ENCODE measurements at places on chromosomes 16 and 17. TPM values are rescaled to one million over a fixed set of nuclear protein-coding genes. Genes with fewer than 3 reads are reported as not detected.

DNA sequence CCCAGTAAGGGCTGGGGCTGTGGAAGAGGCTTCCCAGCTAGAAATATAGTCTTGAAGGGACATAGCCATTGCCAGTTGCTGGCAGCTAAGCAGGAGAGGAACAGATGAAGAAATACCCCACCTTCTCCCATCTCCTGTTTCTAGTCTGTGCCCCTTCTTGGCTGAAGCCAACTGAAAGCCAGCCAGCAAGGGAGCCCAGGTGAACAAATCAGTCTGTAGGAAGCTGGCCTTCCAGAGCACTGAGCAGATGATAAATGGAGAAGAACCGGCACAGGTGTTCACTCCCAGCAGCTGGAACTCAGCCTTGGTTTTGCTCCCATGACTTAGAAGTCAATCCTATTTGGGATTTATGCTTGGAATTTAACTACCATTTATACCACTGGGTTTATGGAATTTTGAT is 69.2 kb upstream of the DHX40 start:
- no peak for DNase-seq

GRCh38 chr17:74949455-74950115 is 13.9 kb downstream of the OTOP3 start:
- DNase-seq: no peak

DNA sequence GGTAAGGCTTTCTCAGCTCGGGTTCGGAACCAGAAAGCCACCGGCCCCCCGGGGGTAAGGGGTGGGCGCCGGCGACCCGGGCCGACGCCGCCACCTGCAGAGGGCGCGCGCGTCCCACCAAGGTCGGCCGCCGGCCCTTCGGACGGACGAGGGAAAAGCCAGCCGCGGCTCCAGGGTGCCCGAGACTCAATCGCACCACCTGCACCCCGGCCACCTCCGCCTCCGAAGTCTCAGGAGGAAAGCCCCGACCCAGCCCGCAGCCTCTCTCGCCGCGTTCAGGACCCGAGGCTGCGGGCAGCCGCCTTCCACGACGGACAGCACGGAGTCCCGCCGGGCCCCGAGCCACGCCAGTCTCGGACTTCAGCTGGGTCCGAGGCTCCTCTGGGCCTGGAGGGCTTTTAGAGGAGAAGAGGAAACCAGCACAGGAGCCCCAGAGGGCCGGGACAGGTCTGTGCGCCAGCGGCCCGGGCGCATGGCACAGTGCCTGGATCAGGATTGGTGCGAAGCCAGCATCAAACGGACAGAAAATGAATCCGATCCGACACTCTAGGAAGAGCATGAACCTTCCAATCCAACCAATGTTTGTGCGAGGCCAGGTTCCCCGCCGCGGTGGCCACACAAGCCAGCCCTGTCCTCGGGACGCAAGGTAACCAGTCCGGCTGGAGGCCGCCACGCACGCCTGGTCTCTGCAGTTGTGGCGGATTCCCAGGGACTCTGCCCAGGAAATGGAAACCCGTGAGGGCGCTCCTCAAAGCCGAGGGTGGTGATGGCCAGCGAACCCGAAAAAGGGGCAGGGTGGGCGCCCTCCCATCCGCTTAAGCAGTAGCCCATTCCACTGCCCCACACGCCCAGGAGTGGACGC is 6.7 kb downstream of the CBX8 start:
- no peak for DNase-seq

The MAPT gene
- 0.70 TPM for total RNA-seq

The DRC3 gene
- total RNA-seq: not detected

- no peak for DNase-seq
Observed at GRCh38 chr17:76341301-76341700, 12.4 kb downstream of the PRPSAP1 start.

DNA sequence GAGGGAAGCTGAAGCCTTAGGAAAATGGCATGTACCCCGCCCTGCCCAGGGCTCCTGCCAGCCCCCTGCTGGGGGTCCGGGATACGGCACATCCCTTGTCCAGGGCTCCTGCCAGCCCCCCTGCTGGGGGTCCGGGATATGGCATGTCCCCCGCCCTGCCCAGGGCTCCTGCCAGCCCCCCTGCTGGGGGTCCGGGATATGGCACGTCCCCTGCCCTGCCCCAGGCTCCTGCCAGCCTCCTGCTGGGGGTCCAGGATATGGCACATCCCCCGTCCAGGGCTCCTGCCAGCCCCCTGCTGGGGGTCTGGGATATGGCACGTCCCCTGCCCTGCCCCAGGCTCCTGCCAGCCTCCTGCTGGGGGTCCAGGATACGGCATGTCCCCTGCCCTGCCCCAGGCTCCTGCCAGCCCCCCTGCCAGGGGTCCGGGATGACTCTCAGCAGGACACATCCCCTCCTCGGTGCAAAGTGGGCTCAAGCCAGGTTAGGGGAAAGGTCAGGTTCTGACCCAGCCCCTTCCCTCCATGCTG is 43.2 kb downstream of the RPH3AL start:
- no peak for DNase-seq

GRCh38 chr16:54437921-54438320 is 151.3 kb upstream of the IRX3 start:
- DNase-seq: no peak
